ENCODE measurements at places on chromosomes 1 and 21. TPM values are rescaled to one million over a fixed set of nuclear protein-coding genes. Genes with fewer than 3 reads are reported as not detected.

- peak; percentile 72 for DNase-seq
- no peak overlapping the region for H3K27ac ChIP-seq
- no peaks in the 10 kb centered on the region for H3K36me3 ChIP-seq
- peaks cover 11% of the 10 kb centered on the region for H3K4me1 ChIP-seq
These were observed 47.6 kb upstream of the RAP1A start for GRCh38 chr1:111571987-111572386.

DNA sequence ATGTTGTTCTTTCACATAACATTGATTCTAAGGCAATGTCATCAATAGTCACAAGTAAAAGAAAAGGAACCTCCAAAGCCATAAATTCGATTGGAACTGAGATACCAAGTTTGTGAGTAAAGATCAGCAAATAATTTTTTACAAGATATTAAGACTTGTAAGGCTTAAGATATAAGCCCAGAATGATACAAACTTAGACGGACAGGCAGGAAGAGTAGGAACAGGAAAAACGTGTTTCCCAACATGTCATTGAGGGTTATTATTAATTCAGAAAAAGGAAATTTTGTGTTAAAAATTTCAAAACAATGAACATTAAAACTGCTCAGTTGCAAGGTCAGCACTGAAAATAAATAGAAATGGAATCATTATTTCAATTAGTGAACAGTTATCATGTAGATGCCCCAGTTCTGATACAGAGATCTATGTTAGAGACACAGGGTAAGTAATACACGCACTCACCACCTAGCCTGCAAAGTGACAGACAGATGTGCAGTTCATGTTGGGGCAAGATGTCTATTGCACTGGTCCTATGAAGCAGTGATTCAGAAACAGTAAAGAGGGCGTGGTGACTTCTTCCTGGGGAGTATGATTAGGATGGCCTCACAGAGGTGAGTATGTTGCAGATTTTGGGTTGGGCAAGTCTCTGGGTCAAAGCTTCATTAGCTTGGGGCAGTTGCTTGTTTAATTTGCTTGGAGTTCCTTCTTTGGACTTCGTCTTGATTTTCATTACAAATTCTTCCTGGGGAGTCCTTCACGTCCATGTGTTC is 284.4 kb downstream of the SETD4 start:
- no peak for DNase-seq
- H3K4me1 ChIP-seq = peaks cover 12% of the 10 kb centered on the region
- H3K36me3 ChIP-seq = no peaks in the 10 kb centered on the region
- no peak overlapping the region for H3K27ac ChIP-seq
- H3K27me3 ChIP-seq = peaks cover 4% of the 10 kb centered on the region

- H3K4me1 ChIP-seq = no peaks in the 10 kb centered on the region
- H3K27me3 ChIP-seq = no peaks in the 10 kb centered on the region
- peaks cover 6% of the 10 kb centered on the region for H3K36me3 ChIP-seq
- no peak for DNase-seq
- H3K4me3 ChIP-seq = no peak overlapping the region
These were observed 6.0 kb upstream of the TNFRSF25 start for GRCh38 chr1:6471970-6472368.

DNA sequence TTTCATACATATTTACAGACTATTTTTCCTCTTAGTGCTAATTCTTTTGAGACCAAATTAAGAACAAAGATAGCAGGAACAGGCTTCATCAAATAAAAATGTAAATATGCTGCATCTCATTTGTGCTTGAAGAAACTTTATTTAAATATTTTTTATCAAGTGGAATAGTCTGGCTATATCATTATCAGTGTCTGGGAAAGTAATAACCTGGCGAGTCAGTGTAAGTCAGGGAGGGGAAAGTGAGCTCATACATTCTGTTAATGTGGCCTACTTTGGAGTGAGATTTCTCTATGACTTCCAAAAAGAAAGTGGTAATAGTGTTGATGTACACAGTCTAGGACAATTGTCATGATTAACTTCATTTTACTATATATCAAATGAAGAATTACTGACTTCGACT is 1045.1 kb downstream of the ADGRL2 start:
- H3K36me3 ChIP-seq = no peaks in the 10 kb centered on the region
- no peak overlapping the region for H3K4me3 ChIP-seq
- no peaks in the 10 kb centered on the region for H3K4me1 ChIP-seq
- DNase-seq = no peak
- no peaks in the 10 kb centered on the region for H3K27me3 ChIP-seq
- no peak overlapping the region for H3K27ac ChIP-seq

DNA sequence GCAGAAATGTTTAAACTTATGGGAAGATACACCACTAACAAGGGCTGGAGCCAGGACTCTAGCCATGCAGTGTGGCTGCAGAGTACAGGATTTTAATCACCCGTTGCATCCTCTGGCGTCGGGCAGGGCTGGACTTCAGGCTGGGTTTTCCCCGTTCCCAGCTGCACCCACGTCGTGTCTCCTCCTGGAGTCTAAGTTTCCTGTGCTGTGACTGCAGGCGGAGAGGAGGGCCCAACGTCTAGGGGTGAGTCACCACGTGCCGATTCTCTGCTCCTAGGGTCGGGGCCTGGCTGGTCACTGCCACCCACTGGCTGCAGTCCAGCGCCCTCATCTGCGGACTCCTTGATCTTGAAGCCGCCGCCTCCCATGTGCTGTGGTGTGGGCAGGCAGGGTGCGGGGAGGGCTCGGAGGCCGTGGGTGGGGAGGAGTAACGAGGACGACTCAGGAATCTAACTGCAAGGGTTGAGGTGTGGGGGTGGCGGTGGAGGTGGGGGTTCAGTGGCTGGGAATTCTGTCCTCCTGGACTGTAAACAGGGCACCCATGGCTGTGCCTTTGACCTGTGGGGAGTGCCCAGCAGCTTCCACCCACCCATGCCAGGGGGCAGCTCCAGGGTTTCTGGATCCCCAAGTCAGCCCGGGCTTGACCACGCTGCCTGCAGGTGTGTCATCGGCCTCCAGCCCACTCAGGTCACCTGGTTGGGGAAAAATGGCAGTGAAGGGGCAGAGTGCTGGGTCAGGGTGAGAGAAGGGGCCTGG is 77.8 kb downstream of the ALPL start:
- no peak overlapping the region for H3K27ac ChIP-seq
- no peaks in the 10 kb centered on the region for H3K36me3 ChIP-seq
- peaks cover 23% of the 10 kb centered on the region for H3K4me1 ChIP-seq
- peaks cover 5% of the 10 kb centered on the region for H3K27me3 ChIP-seq
- peak; percentile 79 for DNase-seq

DNA sequence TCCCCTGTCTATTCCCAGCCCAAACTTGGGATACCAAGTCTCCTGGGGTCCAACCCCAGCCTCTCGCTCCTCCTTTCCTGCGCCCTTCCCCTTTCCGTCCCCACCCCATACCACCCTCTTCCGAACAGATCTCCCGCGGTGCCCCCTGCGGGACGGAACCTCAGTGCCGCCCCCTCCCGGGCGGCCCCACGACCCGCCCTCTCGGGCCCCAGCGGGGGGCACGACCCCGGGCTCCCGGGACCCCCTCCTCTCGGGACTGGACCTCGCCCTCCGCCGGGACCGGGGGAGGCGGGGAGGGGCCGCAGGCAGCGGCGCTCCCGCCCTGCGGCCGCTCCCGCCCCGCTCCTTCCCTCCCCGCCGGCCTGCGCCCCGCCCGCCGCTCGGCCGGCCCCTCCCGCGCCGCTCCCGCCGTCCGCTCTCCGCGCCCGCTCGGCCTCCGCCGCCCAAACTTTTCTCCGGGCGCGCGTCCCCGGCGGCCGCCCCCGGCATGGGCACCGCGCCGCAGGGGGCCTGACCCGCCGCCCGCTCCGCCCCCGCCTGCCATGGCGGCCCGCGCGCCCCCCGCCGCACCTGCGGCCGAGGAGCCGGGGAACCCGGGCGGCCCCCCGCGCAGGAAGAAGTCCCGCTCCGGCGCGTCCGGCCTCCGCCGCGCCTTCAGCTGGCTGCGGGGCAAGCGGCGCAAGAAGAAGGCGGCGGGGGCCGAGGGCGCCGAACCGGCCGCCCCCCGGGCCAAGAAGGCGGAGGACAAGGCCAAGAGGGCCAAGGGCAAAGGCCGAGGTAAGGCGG is 39.0 kb upstream of the SYNC start:
- H3K4me3 ChIP-seq = peak overlapping the region; percentile 62
- H3K36me3 ChIP-seq = no peaks in the 10 kb centered on the region
- DNase-seq = no peak
- H3K27me3 ChIP-seq = no peaks in the 10 kb centered on the region

- DNase-seq = no peak
- H3K27me3 ChIP-seq = peaks cover 7% of the 10 kb centered on the region
- no peaks in the 10 kb centered on the region for H3K36me3 ChIP-seq
These were observed 138.9 kb downstream of the FOXD2 start for GRCh38 chr1:47576758-47577115.

GRCh38 chr1:93805027-93805610 is 73.9 kb downstream of the DNTTIP2 start:
- peak overlapping the region; percentile 44 for H3K27ac ChIP-seq
- DNase-seq = peak; percentile 36
- H3K4me1 ChIP-seq = peaks cover 14% of the 10 kb centered on the region
- H3K27me3 ChIP-seq = no peaks in the 10 kb centered on the region

DNA sequence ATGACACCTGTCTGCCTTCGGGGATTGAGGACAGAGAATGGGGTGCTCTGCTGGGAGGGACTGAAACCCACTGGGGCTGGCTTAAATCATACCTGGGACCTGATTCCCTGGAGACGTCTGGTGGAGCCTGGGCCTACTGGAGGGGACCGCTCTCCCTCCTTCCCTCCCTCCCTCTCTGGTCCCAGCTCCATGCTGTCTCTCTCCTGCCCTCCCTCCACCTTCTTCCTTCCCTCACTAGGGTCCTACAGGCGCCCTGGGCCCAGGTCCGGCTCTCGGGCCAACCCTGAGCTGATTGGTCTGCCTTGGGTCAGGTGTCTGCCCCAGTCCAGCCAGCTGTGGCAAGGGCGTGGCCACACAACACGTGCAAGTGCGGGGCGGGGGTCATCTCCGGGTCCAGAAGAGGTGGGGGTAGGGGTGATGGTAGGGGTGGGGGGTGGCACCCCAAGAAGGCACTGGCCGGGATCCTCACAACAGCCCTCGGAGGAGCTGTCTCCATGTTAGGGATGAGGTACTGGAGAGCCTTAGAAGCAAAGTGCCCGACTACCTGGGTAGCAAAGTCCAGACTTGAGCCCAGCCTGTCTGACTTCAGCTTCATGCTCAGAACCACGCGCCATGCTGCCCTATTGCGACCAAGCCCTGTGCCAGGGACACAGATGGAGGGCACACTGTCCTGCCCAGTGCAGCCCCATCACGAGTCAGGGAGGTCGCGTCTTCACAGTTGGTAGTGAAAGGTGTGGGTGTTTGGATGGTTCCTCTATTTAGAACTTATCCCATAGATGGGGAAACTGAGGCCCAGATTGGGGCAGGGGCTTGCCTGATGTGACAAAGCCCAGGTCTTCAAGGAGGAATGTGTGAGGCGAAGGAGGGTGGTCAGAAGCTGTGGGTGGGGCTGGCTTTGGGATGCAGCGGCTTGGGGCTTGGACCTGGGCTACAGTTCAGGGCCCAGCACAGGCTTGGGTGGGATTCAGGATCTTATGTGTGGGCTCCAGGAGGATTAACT is 574.1 kb downstream of the PTPRU start:
- no peak overlapping the region for H3K27ac ChIP-seq
- no peak overlapping the region for H3K4me3 ChIP-seq
- no peak for DNase-seq
- no peaks in the 10 kb centered on the region for H3K4me1 ChIP-seq
- no peaks in the 10 kb centered on the region for H3K27me3 ChIP-seq

FMO1 gene
- not detected for total RNA-seq

ADAM30 gene
- total RNA-seq = not detected

Measured in astrocyte (in vitro differentiated cells and primary cell).